Stimulated activated CD8-positive, alpha-beta memory T cell treated with anti-CD3 and anti-CD28 coated beads, Interleukin-15, amount 100 ng/mL, for 24 hours (primary cell): ENCODE measurements at places on chromosomes 7 and 10.
A peak's percentile ranks its signal among the peaks of the same experiment; 100 is the strongest.

DNA sequence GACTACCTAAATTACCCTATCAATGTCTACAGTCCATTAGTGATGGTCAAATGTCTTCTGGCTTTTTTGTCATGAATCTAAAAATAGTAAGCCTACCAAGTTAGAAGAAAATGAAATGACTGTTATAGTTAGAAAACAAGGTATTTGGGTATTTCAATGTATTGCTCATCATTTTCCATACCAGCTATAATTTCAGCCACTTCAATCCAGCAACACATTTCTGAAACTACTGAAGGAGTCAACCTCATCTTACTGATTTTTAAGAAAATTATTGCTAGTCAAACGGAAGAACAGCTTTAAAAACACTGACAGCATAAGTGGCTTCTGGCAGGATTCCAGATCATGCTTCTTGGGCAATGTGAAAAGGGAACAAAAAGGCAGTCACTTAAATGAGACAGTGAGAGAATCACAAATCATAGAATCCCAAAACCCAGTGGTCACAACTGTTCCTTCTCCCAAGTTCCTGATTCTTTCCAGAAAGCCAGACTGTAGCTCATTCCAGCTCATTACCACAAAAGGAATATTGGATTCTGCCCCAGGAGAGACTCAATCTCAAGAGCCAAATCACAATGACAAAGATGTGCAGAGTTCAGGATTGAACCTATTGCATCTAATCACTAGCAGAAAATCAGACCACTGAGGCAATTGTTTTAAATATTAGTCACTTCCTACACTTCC is 61.2 kb upstream of the LRRN3 start:
- no peak for DNase-seq

DNA sequence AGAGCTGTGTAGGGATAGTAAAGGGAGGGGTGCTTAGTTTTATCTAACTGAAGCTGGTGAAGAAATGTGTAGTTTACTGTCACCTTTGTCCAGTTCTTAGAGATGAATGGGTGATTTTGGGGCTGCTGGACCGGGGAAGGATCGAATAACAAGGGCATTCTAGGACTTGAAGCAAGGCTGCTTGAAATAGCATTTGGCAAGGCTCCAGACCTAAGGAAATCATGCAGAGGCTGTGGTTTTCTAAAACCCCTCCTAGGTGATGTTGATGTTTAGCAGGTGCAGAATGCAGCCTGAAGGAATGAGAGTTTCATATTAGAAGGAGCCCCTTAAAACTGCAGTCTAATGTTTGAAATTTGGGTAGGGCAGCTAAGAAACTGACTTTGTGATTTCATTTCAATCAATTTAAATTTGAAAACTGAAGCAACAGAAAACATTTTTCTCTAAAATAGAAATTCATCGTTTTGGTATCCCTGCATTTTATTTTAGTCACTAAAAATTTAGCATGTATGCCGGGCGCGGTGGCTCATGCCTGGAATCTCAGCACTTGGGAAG is 68.5 kb downstream of the TET1 start:
- DNase-seq = no peak

DNA sequence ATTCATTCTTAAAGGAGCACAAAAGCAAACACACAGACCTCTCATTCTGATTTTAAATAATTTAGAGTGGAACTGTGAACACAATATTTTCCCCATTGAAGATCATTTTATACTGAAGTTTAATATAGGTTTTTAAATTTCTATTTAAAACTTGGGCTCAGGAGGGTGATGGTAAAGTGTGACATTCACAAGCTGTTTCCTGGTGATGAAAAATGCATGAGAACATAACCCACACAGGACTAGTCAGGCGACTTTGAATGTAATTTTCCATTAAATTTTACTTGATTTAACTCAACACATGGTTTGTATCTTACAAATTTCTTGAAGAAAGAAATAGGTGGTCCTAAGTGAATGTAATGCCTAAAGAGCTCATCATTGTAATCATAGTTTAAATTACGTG is 143.6 kb downstream of the CDK14 start:
- DNase-seq = no peak

- DNase-seq = no peak
These were observed 67.3 kb downstream of the GLCCI1 start for GRCh38 chr7:8035647-8036518.

DNA sequence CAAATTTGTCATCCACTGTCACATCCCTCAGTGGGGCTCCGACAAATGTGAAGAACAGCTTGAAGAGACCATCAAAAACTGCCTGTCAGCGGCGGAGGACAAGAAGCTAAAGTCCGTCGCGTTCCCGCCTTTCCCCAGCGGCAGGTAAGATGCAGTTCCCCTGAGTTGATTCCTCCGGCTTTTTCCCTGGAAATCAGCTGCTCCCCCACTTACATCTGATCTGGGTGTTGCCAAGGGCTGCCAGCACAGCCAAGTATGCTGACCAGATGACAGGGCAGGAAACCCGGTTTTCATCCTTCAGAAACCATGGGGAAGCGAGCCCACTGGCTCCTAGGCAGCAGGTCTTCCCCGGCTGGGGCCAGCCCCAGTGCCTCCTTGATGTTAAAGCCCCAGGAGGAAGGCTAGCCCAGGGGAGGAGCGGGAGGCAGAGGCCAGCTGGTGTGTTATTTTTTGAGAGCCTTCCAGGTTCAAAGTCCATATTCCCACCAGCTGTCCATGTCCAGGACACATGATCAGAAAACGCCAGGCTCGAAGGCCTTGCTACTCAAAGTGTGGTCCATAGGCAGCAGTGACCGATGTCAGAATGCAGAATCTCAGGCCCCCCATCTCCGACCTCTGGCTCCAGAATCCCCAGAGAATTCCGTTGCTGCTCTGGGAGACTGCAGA is 23.4 kb downstream of the AIFM2 start:
- no peak for DNase-seq

GRCh38 chr7:112452102-112452888 is 2.0 kb downstream of the IFRD1 start:
- no peak for DNase-seq

DNA sequence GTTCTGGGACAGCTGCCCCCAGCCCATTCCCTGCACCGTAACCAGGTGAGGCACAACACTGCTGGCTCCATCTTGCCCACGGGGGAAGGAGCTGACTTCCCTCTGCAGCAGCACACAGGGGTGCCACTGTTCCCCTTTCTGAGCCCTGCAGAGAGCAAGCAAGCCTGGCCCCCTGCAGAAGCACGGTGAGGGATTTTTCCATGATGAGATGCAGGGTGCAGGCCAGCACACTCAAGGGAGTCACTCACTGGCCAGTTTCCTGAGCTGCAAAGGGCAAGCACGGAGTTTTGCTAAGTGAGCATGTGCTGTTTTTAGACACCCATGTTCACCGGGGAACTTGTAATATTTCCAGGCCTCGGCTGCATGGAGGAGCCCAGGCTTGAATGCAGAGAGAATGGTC is 176.6 kb downstream of the PIP4K2A start:
- DNase-seq = no peak

GRCh38 chr7:158351481-158351880 is 236.1 kb downstream of the PTPRN2 start:
- no peak for DNase-seq

GRCh38 chr10:126243971-126244370 is 144.3 kb downstream of the ADAM12 start:
- DNase-seq = no peak

DNA sequence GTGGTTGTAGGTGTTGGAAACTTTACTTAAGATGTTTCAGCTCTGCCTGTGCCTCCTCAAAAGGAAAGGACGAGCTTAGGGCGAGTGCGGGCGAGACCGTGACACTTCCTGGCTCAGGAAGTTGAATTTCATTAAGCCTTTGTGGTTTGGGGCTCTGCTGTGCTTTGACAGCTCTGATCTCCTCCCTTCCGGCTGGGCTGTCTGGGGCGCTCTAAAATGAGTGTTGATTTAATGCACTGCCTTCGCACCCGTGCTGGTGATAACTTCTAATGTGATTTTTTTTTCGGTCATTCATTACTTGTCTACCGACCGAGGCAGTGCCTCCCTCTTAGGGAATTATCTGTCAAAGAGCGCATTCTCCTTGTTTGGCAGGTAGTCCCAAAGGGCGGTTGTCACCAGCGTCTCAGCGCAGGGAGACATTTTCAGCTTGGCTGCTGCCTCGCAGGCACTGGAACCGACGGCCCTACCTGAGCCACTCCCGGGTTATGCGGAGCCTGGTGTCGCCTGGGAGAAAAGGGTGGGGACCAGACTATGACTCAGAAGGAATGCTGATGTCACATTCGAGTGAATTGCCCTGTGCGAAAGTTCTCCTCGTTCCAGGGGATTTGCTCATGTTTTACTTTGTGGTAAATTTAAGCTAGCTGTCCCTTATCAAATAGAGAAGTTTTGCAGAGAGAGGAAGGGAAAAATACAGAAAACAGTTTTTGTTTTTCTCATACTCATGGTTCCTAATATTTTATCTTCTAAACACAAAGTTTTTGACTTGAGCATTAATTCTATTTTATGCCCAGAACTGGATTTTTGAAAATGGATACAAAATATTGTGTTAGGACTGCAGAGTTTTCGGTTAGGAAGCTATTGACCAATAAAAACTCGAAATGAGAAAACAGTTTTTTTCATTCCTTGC is 920 bp downstream of the TES start:
- peak; percentile 44 for DNase-seq

DNA sequence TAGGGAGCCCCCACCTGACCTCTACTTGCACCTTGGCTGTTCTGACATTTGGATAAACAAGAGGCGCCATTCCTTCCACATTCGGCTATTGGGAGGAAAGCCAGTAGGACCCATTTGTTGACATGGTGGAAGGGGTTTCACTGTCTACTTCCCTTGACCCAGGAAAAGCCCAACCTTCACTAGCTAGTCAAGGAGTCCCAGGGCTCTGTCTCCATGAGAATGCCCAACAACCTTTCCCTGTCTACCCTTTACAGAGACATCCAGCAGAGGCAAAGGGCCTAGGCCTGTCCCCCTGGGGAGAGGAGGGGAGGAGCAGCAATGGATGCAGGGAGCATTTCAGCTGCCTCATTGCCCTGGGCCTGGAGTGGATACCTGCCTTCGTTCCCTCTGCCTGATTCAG is 136.1 kb downstream of the NEURL1 start:
- DNase-seq = no peak

DNA sequence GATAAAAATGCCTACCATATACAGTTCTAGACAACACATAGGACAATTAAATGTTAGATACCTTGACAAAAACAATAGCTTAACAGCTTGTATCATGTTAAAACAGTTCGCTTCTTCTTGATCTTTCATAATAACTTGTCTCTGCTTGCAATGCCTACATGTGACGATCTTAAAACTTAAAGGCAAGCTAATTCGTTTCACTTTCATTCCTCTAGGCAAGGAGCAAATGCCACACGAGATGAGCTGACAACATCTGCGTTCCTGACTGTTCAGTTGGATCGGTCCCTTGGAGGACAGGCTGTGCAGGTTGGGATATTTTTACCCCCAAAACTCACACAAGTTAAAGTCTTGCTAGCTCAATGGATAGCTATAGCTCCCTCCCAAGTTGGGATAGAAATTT is 51.6 kb upstream of the ARL4A start:
- DNase-seq = no peak

- DNase-seq = no peak
These were observed 143.5 kb downstream of the PIP4K2A start for GRCh38 chr10:22570733-22571430.

DNA sequence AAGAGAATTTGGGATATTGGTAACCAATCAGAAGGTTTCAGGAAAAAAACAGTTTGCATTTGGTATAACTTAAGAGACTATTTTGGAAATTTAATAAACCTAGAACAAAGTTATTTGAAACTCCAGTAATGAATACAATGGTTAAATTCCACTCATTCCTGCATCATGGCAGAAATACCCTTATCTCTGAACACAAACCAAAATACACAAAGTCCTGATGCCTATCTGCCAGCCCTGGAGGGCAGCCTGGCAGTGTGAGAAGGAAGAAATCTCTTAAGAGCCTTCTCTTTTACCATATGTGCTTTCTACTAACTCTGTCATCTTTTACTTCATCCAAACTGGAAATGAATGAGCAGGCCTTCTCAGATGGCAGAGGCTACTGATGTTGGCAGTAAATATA is 147.1 kb upstream of the LYZL1 start:
- no peak for DNase-seq

- no peak for DNase-seq
These were observed 200.9 kb downstream of the AUTS2 start for GRCh38 chr7:69799048-69799697.

DNA sequence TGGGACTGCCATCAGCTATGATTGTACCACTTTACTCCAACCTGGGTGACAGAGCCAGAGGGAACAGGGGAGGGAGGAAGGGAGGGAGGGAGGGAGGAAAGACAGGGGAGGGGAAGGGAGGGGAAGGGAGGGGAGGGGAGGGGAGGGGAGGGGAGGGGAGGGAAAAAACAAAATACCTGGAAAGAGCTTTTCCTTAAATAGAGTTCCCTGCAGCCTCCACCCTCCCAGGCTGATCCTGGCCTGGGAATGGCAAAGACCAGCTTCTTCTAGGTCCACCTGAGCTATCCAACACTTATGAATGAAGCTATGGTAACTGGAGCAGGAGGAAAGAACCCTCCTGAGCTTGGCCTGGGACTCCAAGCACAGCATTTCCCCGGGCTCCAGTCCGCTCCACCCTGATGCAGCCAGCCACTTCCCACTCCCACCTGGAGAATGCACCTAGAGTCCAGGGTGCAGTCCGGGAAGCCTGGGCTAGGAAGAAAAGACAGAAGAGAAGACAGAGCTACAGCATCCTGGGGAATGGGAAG is 66.1 kb downstream of the GRID1 start:
- no peak for DNase-seq

DNA sequence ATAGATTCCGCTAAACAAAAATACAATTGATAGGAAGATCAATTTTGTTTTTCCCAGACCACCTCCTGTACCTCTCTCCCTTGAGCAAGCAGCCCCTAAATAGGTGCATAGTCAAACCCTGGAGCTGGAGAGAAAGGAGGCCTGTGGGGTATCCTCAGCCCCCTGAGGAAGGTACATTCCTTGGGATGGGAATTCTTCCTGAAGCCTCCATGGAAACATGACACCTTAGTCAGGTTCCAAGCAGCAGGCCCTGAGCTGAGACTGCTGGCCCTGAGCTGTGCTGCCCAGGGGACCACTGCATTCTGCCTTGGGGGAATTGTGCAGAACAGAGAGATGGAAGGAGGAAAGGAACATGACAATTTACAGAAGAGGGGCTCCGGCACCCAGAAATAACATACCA is 7.4 kb downstream of the HNRNPF start:
- DNase-seq = no peak

DNA sequence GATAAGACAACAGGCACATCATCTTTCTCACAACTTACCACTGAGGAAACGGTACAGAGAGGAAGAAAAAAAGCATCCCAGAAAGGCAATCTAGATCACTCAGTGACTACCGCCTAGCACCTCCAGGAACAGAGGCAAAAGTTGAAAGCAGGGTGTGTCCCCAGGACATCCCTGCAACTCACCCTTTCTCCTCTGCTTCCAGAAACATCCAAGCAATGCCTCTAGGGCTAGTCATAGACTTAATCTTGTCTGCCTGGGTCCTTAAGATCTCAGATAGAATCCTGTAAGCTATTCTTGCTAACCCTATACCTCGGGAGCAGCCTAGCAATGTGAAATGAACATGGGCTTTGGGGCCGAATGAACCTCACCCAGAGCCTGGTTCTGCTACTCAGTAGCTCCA is 18.8 kb upstream of the PDCD4 start:
- no peak for DNase-seq
